Astrocyte of the spinal cord (primary cell): ENCODE measurements at places on chromosomes 4 and X.

DNA sequence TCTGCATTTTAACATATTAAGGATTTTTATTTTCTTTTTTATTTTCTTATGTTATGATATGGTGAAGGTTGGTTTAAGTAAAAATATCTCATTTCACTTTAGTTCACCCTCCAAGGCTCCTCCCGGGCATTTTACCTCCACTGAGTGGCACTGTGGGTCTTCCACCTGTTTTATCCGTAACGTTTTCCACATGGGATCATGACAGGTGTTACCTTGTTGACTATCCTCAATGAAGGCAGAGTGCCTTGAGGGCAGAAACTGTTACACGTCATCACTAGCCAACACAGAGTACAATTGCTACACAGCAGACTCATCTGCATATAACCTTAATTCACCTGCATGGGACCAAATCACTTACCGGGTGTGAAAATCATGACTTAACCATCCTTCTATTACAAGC lies 105.8 kb downstream of the GEMIN8 start:
- no peak for DNase-seq

- no peak for DNase-seq
These were observed 2504.3 kb downstream of the ARAP2 start for GRCh38 chr4:33739884-33740632.

DNA sequence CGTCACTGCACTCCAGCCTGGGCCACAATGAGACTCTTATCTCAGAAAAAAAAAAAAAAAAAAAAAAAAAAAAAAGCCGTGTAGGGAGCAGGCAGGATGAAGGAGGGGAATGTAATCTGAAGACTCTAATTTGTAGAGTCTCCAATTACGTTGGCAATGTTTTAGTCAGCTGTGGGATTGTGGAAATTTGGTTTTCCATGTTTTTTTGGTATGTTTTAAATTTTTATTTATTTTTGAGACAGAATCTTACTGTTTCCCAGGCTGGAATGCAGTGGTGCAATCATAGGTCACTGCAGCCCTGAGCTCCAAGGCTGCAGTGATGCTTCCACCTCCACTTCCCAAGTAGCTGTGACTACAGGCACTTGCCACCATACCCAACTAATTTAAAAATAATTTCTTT lies 56.5 kb downstream of the NSD2 start:
- peak; percentile 22 for DNase-seq

DNA sequence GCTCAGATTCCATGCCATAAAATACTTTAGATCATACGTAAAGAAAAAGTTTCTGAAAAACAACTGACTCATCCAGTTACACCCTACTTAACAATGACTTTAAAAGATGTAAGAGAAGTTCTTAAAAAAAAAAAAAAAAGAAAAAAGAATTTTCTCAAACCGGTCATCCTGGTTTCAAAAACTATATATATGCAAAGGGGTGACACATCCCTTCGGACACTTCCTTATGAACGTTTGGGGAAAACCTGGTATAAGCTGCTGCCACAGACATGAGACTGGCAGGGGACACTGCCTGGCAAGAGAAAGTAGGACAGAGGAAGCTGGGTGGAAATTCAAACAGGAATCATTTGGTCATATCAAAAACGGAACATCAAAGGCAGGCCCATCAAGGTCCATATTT lies 81.2 kb upstream of the PRSS48 start:
- DNase-seq = peak; percentile 71

DNA sequence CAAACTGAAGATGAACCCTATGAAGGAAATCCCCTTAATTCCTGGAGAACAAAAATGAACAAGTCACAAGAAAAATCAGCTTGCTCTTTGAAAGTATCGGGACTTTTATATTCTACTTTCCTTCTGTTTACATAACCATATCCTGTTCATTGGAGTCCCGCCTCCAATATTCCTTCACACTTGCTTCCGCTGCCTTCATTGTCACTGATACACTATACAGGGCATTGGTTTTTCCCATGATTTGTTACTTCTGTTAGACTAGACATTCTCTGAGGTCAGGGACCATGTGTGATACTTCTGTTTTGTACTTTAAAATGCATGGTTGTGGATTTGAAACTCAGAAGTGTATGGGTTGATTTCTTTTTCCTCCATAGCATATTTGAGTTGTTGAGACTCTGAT lies 18.8 kb downstream of the MCUB start:
- no peak for DNase-seq

GRCh38 chr4:104964410-104965175 lies 182.1 kb upstream of the TET2 start:
- no peak for DNase-seq

DNA sequence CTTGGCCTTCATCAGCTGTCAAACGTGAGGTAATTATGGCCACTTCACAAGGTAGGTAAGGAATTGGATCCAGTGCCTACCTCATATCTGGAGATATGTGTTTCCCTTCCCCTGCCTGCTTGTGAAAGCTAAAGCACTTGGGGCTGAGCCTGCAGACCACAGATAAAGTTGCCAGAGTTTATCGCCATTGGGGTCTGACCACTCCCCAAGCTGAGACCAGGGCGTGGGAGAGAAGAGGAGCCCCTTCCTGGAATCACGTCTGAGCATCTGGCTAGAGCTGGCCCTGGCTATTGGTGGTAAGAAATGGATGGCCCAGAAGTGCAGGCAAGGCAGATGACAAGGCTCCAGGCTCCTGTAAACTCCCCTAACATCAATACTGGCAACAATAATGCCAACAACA lies 2.7 kb downstream of the ALAS2 start:
- DNase-seq = no peak

DNA sequence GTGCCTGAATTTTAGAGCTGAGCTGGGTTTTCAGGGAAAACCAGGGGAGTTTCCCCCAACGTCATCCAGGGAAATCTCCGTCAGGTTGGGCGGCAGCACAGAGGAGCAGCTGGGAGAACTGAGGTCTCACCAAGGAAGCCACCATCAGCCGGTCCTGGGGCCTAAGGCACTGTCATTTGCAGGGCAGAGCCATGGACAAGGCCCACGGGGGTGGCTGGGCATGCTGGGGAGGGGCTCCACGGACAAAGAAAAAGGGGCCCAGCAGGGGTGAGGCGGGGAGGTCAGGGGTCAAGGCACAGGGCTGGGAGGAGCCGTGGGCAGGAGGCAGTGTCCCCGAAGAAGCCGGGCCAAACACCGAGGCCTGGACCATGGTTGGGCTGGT lies 109.8 kb downstream of the HMX1 start:
- no peak for DNase-seq

DNA sequence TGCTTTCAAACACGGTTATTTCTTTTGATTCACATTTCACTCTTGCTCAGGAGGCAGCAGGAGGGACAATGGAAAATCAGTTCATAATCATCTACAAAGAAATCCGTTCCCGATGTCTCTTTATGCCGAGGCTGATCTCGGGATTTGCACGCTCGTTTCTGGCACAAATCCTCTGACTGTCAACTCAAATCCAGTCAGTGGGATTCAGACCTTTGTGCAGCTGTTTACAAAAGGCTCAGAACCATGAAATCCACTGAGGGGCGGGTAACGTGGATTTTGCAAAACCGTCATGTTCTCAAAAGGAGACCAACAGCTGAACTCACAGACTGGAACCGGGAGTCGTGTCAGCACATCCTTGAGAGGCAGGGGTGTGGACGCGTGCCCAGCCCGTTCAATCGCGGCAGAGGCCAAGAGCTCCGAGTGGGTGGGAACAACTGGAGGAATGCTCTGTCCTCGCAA lies 46.4 kb downstream of the ACOX3 start:
- DNase-seq = peak; percentile 68

DNA sequence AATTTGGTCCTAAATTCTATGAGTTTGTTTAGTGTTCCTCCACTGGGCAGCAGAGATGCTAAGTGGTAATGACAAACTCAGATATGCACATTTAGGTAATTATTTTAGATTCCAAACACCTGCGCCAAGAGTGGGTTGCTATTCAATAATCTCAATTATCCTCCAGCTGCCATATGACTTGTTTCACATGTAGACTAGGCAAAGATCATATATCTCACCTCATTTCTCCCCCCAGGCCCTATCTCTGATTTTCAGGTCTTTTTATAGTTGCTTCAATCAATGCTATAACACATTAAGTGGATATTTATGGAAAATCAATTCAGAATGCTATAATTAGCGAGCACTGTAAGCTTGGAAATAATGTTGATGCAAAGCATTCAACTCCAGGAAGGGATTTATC lies 217.6 kb downstream of the KCTD8 start:
- DNase-seq = no peak

- peak; percentile 53 for DNase-seq
These were observed 26.1 kb downstream of the LAMTOR3 start for GRCh38 chr4:99868126-99868596.

GRCh38 chr4:121072224-121073003 lies at the start of gene NDNF:
NDNF (minus strand) TSS chr4:121072535; CDS start chr4:121045837, 26,698 bp downstream.
- DNase-seq = peak; percentile 34

- DNase-seq = peak; percentile 19
These were observed 80.6 kb downstream of the PBDC1 start for GRCh38 chrX:76253432-76253831.

- DNase-seq = no peak
These were observed 5.9 kb downstream of the ARHGEF38 start for GRCh38 chr4:105558277-105558676.

DNA sequence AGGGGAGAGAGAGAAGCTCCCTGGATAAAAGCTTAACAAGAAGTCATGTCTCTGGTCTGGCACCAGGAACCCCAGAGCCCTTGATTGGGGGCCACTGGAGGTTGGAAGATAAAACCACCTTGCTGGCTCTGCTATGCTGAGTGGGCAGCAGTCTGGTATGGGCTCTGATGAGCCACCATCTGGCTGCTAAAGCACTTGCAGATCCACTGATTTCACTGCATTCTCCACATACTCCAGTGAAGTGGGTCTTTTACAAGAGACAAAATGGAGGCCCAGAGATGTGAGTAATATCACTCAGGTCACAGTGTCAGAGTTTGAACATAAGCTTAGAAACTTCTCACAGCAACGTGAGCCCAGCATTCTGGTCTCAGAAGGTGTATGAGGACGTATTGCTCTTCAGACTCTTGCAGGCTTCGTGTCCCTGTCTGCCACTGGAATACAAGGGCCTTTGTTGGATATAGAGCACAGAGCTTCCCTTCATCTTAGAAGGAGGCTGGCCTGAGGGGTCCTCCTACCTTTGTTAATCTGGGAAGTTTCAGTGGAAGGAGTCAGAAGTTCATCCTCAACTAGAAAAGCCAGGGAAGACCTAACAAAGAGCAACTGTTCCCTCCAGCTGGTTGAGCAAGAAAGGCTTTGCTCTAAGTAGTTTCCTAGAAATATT lies 11.8 kb downstream of the CLDN2 start:
- DNase-seq = no peak

DNA sequence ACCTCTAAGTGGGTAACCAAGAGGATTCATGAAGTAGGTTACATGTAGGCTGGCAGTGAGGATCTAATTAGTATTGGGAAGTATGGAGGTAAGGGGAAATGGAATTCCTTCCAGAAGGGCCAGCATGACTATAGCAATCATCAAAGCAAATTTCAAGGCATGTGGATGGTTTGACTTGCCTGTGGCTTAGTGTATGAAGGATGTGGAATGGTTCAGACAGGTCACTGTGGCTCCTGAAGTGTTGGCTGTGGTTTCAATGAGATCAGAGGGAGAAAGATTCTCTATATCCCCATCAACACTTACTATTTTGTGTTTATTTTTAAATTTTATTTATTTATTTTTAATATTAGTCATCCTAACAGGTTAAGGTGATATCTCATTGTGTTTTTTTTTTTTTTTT lies 121.6 kb upstream of the TBC1D9 start:
- no peak for DNase-seq

- no peak for DNase-seq
These were observed 255 bp downstream of the GYG2 start for GRCh38 chrX:2828959-2829411.

DNA sequence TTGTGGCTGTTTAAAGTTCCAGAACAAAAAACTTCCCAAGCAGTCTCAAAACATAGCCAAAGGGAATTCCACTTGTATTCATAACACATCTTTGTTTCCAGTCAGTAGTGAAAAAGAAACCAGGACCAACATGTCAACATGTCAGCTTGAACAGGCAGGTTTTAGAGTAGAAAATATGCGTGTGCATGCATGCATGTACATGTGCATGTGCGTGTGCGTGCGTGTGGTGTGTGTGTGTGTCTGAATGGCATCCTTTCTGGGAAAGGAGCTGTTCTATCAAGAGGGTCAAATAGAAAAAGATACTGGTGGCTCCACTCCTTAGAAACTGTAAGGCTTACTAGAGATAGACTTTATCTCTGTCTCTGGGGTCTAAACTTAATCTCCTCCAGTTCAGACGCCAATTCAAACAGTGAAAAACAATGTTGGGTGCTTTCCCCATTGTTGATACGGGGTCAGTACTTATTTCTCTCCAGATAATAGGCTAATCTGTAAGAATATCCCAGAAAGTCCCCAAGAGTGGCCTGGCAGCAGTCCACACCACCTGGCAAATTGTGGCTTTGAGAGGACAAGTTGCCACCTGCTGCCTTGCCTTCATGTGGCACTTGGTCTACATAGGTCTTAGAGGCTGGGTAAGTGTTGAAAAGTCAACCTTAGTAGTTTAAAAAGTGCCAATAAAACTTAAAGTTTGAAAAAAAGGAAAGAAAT lies 110.4 kb downstream of the SCD5 start:
- no peak for DNase-seq

DNA sequence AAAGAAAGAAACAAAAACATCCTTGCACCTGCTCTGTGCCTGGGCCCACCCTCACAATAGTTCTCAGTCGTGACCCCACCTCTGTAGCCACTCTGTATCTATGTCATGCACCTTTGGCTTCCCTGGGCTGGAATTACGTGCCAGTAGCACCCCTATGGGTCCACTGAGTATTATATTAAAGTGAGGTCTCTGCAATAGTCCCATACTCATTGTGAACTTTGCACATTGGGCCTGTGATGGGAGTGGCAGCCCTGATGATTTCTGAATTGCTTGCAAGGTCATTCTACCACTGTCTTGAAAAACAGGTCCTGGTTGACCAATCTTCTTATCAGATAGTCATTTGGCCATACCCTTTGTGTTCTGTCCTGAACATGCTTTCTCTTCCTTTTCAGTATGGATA lies 1012.1 kb downstream of the RAB28 start:
- no peak for DNase-seq

- DNase-seq = no peak
These were observed 331.6 kb downstream of the UNC5C start for GRCh38 chr4:95217197-95217596.

DNA sequence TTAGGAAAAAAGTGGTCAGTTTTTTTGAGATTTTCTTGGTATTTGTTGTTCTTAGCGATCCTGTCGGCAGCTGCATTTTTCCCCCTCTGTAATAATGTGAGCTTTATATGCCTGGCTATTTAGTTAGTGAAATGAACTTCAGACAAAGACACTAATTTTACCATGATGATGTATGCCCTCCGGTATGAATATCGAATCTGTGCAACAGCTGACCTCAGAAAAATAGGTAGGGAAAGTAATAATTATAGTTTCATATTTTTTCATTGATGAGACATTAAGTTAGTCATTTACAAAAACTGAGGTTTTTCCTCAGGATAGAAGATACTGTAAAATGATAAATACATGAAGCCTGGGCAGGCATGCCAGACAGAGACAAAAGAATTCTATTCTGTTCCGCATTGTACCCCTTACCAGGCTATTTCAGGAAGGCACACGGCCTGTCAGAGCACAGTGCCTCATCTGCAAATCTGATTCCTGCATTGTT lies 155.8 kb downstream of the SHROOM3 start:
- peak; percentile 59 for DNase-seq

GRCh38 chrX:121455890-121456289 lies 408.5 kb downstream of the GLUD2 start:
- DNase-seq = no peak

GRCh38 chrX:109783701-109784079 lies 50.6 kb upstream of the ACSL4 start:
- no peak for DNase-seq
